ENCODE measurements at places on chromosomes 3 and 15.

GRCh38 chr3:188827103-188827502, 344.7 kb upstream of the TPRG1 start:
- no peak for DNase-seq

DNA sequence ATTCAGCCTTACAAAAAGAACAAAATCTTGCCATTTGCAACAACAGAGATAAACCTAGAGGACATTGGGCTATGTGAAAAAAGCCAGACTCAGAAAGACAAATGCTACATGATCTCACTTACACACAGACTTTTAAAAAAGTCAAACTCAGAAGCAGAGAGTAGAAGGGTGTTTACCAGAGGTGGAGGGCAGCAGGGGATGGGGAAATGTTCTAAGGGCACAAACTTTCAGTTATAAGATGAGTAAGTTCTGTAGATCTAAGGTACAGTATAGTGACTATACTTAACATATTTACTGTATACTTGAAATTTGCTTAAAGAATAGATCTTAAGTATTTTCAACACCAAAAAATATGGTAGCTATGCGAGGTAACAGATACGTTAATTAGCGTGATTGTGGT, 3.0 kb downstream of the MYEF2 start:
- DNase-seq, result no peak

DNA sequence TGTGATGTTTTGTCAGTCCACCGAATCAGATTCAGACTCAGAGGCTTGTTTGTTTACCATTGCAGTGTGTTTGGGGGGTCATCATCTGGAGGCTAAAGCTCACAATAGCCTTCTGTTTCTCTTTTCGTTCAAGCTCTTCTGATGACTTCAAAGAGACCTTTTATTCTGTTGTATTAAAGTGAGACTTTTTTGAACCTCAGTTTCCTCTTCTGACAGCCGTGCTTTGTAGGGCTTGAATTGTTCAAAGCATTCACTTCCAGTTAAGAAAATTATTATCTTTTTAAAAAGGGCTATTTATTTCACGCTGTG, 1.3 kb downstream of the PXK start:
- no peak for DNase-seq

DNA sequence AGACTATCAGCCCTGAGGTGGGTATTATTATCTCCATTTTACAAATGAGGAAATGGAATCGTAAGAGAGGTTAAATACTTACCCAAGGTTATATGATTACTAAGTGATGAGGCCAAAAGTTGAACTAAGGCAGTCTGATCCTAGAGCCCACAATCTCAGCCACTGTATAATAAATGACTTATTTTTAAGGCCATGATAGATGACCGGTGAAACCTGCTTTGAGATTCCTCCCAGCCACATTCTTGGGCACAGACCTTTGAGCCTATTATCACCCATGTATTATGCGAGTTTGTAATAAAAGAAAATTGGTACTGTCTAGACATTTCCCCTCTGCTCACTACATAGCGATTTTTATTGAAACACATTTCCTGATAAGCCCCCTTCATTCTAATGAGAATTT, 37.4 kb downstream of the POLQ start:
- no peak for DNase-seq

DNA sequence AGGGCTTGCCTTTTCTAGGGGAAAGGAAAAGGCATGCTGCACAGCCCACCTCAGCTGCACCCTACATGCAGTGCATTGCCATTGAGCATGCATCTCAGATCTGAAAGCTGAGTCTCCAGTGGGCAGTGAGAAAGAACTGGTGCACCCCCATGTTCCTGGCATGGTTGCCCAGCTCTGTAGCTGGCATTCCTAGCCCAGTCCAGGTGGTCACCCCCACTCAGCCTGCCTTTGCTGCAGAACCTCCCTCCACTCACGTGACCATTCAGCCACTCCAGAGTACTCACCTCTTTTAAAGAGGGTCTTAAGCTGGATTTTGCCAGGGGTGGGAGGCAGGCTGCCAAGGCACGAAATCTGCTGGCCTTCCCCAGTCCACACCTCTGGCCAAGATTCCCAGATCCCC, 208.6 kb upstream of the TOPAZ1 start:
- no peak for DNase-seq

DNA sequence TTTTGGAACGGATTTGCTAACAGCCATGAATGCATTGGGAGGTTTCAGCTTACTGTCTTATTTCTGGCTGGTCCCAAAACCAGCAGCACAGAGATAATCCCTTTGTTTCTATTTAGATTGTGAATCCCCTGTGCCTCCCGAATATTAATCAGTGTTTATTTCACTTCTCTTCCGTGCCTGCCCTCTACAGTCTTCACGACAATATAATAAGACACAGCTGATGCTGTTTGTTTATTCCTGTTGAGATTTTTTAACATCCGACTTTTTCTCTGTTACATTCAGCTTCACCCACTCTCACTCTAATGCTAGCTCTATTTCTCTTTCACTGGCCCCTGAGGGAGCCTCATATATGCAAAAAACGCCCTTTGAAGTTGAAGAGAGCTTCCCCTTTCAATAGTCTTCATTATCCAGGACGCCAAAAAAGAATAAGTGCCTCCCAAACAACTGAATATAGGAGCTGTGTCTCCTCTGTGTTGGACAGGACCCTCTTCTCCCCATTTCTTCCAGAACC, 995.3 kb downstream of the ROBO2 start:
- no peak for DNase-seq

GRCh38 chr3:63582943-63583500, 69.5 kb upstream of the SNTN start:
- no peak for DNase-seq

DNA sequence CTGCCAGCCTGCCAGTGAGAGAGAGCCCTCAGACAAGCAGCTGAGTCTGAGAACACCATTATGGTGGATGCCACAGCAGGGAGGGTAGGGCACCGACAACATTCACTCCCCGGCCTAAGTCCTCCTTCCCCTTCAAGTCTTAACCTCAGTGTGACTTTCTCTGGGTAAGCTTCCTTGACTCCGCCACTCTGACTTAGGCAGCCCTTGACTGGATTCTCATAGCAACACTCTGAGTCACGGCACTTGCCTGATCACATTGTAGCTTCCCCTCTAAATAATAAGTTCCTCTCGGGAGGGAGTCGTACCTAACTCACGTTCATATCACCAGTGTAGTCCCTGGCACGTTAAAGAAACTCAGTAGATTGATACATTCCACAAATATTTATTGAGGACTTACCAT, 180.5 kb downstream of the FOXB1 start:
- DNase-seq, result no peak

Data from epithelial cell of proximal tubule (primary cell).